Spinal cord (tissue), 10 donors: ENCODE measurements at places on chromosomes 12 and 14. TPM values are rescaled to one million over a fixed set of nuclear protein-coding genes. Genes with fewer than 3 reads are reported as not detected.
A peak's percentile ranks its signal among the peaks of the same experiment; 100 is the strongest.

GRCh38 chr12:26425587-26426260, 230.4 kb downstream of the SSPN start:
- DNase-seq = no peak
- no peaks in the 10 kb centered on the region for H3K27me3 ChIP-seq
- H3K4me3 ChIP-seq = no peak overlapping the region
- no peaks in the 10 kb centered on the region for H3K4me1 ChIP-seq
- H3K27ac ChIP-seq = no peak overlapping the region

DNA sequence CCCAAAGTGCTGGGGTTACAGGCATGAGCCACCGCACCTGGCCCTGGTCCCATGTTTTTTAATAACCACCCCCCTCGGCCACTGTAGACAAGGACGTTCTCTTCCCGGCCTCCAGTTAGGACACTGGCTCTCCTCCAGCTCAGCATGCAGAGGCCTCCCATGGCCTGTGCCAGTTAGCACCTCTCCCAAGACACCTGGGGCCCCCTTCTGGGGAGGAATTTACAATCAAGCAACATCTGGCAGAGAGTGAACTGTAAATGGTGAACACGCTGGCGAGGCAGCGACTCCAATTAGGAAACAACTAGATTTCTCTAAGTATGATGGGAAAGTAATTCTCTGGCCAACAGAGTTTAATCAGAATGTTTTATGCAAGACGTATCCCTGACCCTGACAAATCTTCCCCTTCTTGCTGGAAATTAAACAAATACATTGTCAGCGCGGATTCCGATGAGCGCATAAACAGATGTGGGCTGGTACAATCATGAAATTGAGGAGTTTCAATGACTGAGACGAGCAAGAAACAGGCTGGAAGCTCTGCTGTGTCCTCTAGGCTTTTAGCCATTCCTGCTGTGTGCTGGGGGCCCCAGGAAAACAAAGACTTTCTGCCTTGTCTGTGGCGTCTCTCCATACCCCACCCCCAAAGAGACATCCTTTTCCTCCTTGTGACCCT, 61.7 kb upstream of the DLK1 start:
- H3K36me3 ChIP-seq = no peaks in the 10 kb centered on the region
- DNase-seq = no peak
- H3K27ac ChIP-seq = peak overlapping the region; percentile 48
- peaks cover under 1% of the 10 kb centered on the region for H3K27me3 ChIP-seq
- H3K4me3 ChIP-seq = no peak overlapping the region

DNA sequence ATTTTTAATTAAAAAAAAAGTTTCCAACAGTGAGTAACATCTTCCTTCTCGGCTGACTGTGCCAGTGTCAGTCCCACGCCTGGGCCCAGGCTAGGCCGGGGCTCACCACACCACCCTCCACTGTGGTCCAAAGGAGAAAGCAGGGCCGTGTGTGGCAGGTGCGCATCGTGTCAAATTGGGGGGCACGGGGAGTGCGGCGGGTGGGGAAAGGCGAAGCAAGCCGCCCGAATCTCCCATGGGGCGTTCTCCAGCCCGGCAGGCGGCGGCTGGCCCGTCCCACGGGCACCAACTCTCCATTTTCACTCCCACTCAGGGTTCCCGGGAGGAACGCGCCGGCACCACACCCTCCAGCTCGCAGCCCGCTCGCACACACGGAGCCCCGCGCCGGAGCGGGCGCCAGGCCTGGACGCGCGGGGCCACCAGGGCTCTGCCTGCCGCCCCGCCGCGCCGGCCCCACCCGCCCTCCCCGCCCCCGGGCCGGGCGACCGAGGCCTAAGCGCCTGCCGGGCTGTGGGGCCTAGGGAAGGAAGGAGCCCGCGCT, 604 bp downstream of the EEA1 start:
- DNase-seq = no peak
- H3K27me3 ChIP-seq = no peaks in the 10 kb centered on the region
- peak overlapping the region; percentile 71 for H3K4me3 ChIP-seq
- peak overlapping the region; percentile 94 for H3K27ac ChIP-seq
- peaks cover 6% of the 10 kb centered on the region for H3K4me1 ChIP-seq

GRCh38 chr12:104720339-104721038, 237.6 kb downstream of the SLC41A2 start:
- peak overlapping the region; percentile 41 for H3K27ac ChIP-seq
- H3K4me3 ChIP-seq = peak overlapping the region; percentile 7
- no peaks in the 10 kb centered on the region for H3K27me3 ChIP-seq
- H3K36me3 ChIP-seq = no peaks in the 10 kb centered on the region
- DNase-seq = no peak
- peaks cover 54% of the 10 kb centered on the region for H3K4me1 ChIP-seq

- H3K27ac ChIP-seq = no peak overlapping the region
- H3K4me1 ChIP-seq = no peaks in the 10 kb centered on the region
- DNase-seq = no peak
- H3K27me3 ChIP-seq = no peaks in the 10 kb centered on the region
- no peaks in the 10 kb centered on the region for H3K36me3 ChIP-seq
Observed at GRCh38 chr14:87231336-87232026, 761.5 kb downstream of the GALC start.

DNA sequence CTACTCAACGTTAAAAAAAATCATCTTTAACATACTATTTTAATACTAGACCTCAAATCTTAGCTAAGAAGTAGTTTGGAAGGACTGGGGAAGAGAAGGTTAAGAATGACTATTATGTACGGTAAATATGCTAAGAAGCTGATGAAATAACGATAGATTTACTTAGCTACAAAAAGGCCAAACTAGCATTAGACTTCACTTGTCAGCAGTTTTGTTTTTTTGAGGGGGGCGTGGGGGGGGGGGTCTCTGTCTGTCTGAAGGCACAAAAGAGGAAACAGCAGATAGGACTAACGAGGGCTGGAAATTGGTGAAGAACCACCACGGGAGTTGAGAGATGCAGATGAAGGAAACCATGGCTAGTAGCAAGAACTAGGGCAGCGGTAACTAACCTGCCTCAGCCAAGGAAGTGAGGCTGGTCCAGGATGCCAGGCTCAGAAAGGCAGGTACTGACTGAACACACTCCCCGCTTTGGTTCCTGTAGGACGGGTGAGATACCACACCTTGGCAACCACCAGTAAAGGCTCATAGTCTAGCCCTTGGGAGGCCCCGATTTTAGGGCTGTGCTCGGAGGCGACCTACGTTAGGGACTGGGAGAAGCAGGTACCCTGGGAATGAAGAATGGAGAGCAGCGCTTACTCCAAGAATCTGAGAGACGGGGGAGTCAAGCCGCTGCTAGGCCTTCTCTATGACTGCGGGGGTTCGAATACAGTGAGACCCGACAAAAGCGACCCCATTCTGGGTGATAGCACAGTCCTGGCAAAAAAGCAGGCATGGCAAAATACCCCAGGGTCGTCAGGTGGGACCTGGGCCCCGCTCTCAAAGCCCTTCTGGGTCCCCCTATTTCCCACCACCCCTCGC, 675 bp downstream of the NEDD8 start:
- H3K27ac ChIP-seq = peak overlapping the region; percentile 90
- peak overlapping the region; percentile 93 for H3K4me3 ChIP-seq
- H3K27me3 ChIP-seq = no peaks in the 10 kb centered on the region
- H3K36me3 ChIP-seq = peaks cover 14% of the 10 kb centered on the region
- DNase-seq = no peak

GRCh38 chr14:22232486-22232885, 356.5 kb downstream of the DAD1 start:
- no peaks in the 10 kb centered on the region for H3K27me3 ChIP-seq
- H3K27ac ChIP-seq = no peak overlapping the region
- no peaks in the 10 kb centered on the region for H3K36me3 ChIP-seq
- H3K4me1 ChIP-seq = no peaks in the 10 kb centered on the region

DNA sequence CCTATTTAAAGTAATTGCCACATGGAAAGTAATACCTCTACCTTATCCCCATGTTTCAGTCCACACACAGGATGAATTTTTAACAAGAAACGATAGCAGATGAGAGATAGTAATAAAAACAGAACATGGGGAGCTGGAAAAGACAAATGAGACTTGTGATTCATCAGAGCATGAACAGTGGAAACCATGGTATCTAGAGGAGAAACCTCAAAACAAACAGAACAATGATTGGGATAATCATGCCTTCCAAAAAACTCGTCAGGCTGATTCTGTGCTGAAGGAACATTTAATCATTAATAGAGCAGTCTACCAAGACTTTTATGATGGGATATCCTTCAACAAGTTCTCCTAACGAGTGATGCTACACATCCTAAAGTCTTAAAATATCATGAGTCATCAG, 1390.7 kb downstream of the FSCB start:
- H3K4me1 ChIP-seq = no peaks in the 10 kb centered on the region
- H3K27me3 ChIP-seq = no peaks in the 10 kb centered on the region
- DNase-seq = no peak
- no peak overlapping the region for H3K4me3 ChIP-seq
- no peak overlapping the region for H3K27ac ChIP-seq

GRCh38 chr12:62192903-62193250, 67.3 kb upstream of the USP15 start:
- peaks cover 36% of the 10 kb centered on the region for H3K27me3 ChIP-seq
- no peaks in the 10 kb centered on the region for H3K36me3 ChIP-seq
- no peak for DNase-seq
- H3K27ac ChIP-seq = no peak overlapping the region

DNA sequence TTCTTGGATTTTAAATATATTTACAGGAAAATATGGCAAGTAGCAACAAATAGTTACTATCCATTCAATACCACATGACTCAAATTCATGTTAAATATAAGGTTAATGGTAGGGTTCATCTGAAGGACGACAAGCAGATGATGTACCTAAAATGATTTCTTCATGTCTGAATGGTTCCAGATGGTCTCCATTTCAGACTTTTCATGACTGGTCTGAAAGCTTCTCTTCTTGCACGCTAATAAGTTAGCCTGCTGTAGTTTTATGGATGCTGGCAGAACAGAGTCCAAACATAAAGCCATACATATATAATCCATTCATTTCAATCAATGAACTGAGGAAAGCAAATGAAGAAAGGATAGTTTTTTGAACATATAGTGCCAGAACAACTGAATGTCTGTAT, 257.0 kb upstream of the MGAT4C start:
- no peaks in the 10 kb centered on the region for H3K27me3 ChIP-seq
- H3K4me1 ChIP-seq = no peaks in the 10 kb centered on the region
- H3K4me3 ChIP-seq = no peak overlapping the region
- no peak for DNase-seq
- H3K27ac ChIP-seq = no peak overlapping the region

DNA sequence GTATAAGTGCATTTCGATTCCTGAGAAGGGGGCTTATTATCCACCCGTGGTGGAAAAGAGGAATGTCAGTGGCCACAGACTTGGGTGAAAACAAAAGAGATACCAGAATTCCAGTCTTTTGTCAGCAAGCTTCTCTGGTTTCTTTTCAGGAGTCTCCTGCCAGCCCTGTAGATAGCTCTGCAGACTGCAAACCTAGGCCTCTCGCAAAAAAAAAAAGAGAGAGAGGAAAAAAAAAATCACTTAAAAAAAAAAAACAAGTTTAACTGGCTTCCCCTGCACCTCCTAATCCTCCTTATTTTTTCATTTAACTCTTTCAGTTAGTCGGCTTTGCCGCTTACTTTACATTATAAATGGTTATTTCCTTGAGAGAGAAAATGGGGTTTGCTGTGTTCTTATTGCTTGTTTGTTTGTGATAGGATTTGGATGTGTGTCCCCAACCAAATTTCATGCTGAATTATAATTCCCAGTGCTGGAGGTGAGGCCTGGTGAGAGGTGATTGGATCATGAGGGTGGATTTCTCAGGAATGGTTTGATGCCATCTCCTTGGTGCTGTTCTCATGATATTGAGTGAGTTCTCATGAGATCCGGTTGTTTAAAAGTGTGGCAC, 170.0 kb downstream of the BCL11B start:
- H3K4me3 ChIP-seq = no peak overlapping the region
- H3K36me3 ChIP-seq = no peaks in the 10 kb centered on the region
- no peaks in the 10 kb centered on the region for H3K27me3 ChIP-seq
- no peak overlapping the region for H3K27ac ChIP-seq
- no peak for DNase-seq
- no peaks in the 10 kb centered on the region for H3K4me1 ChIP-seq

- no peak overlapping the region for H3K4me3 ChIP-seq
- H3K4me1 ChIP-seq = no peaks in the 10 kb centered on the region
- no peak for DNase-seq
- H3K36me3 ChIP-seq = no peaks in the 10 kb centered on the region
Observed at GRCh38 chr12:9606736-9607372, 862 bp downstream of the KLRB1 start.

GRCh38 chr12:100266585-100266834, 369 bp downstream of the DEPDC4 start:
- H3K27ac ChIP-seq = peak overlapping the region; percentile 96
- H3K4me1 ChIP-seq = peaks cover 3% of the 10 kb centered on the region
- H3K27me3 ChIP-seq = no peaks in the 10 kb centered on the region
- peak overlapping the region; percentile 86 for H3K4me3 ChIP-seq
- no peaks in the 10 kb centered on the region for H3K36me3 ChIP-seq

GRCh38 chr14:71142375-71143038, 235.2 kb downstream of the PCNX1 start:
- H3K4me1 ChIP-seq = peaks cover 8% of the 10 kb centered on the region
- no peak overlapping the region for H3K4me3 ChIP-seq
- H3K27me3 ChIP-seq = no peaks in the 10 kb centered on the region
- H3K36me3 ChIP-seq = no peaks in the 10 kb centered on the region

DNA sequence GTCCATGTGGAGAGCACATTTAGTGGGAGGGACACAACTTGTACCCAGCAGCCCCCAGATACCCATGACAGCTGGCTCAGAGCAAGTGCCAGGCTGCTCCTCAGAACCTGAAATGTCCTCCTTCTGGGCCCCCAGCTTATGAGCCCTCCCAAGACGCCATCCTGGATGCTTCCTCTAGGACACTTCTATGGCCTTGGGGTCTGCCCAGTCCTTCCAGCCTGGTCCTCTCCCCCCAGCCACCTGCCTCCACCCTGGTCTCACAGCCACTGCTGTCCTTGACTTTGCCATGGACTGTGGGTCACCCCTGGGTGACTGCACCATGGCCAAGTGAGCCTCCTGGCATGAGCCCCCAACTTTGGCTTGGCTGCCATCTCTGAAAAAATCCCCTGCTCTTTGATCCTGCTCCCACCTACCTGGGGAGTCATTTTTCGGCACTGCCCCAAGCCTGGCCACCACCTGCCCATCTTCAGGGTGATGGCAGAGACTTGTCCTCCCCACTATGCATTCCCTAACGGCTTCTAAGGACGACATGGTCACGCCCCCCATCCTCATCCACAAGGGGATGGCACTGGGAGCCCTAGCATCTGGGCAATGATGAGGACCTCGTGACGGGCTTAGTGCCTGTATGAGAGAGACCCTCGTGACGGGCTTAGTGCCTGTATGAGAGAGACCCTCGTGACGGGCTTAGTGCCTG, 323.7 kb downstream of the TMEM121 start:
- DNase-seq = no peak
- no peaks in the 10 kb centered on the region for H3K36me3 ChIP-seq
- H3K27me3 ChIP-seq = no peaks in the 10 kb centered on the region
- H3K27ac ChIP-seq = no peak overlapping the region
- H3K4me3 ChIP-seq = no peak overlapping the region

- H3K27ac ChIP-seq = no peak overlapping the region
- no peaks in the 10 kb centered on the region for H3K36me3 ChIP-seq
- H3K4me1 ChIP-seq = no peaks in the 10 kb centered on the region
- H3K27me3 ChIP-seq = no peaks in the 10 kb centered on the region
- no peak overlapping the region for H3K4me3 ChIP-seq
Observed at GRCh38 chr12:91423693-91424050, 241.1 kb upstream of the DCN start.

- no peaks in the 10 kb centered on the region for H3K36me3 ChIP-seq
- H3K4me3 ChIP-seq = no peak overlapping the region
- H3K27me3 ChIP-seq = no peaks in the 10 kb centered on the region
- no peak overlapping the region for H3K27ac ChIP-seq
- DNase-seq = no peak
Observed at GRCh38 chr12:64265839-64266238, 43.7 kb upstream of the KICS2 start.

DMAC2L gene
- 11.7 TPM for total RNA-seq

SLC24A4 gene
- 5.8 TPM for total RNA-seq

SYCP3 gene
- total RNA-seq = 0.20 TPM

RD3L gene
- not detected for total RNA-seq

HAL gene
- 1.6 TPM for total RNA-seq
